ENCODE measurements at places on chromosomes 13 and 19.

GRCh38 chr19:5553892-5554291 is 13.9 kb downstream of the TINCR start:
- DNase-seq: no peak

GRCh38 chr13:46571909-46572595 is 19.1 kb downstream of the LRCH1 start:
- DNase-seq: no peak

DNA sequence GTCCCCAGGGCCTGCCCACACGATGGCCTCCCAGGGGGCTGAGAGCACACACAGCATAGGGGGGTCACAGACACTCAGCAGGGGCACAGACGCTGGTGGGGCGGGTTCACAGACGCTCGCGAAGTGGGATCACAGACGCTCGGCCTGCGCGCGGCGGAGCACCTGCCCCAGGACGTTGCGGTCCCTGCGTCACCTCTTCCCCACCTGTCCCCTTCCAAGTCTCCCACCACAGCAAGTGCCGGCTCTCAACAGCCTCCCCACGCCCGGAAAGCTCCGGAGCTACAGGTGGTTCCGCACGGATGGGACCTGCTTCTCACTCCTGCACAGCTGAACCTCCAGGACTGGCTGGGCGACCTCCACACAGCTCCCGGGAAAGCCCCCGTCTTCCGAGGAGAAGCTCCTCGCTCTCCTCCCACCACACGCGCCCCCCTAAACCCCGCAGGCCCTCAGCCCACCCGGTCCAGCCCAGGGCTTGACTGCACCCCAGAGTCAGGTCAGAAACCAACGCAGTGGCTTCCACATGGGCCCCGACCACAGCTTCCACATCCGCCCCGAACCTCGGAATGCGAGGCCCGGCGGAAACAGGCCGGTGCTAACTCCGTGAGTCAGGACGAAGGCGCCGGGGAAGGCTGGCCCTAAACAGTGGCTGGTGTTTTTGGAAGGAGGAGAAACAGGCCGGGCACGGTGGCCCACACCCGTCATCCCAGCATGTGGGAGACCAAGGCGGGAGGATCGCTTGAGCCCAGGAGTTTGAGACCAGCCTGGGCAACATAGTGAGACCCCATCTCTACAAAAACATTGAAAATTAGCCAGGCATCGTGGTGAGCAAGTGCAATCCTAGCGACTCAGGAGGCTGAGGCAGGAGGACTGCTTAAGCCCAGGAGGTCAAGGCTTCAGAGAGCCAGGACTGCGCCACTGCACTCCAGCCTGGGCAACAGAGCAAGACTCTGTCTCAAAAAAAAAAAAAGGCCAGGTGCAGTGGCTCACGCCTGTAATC is 16.5 kb downstream of the BTBD2 start:
- DNase-seq: no peak

DNA sequence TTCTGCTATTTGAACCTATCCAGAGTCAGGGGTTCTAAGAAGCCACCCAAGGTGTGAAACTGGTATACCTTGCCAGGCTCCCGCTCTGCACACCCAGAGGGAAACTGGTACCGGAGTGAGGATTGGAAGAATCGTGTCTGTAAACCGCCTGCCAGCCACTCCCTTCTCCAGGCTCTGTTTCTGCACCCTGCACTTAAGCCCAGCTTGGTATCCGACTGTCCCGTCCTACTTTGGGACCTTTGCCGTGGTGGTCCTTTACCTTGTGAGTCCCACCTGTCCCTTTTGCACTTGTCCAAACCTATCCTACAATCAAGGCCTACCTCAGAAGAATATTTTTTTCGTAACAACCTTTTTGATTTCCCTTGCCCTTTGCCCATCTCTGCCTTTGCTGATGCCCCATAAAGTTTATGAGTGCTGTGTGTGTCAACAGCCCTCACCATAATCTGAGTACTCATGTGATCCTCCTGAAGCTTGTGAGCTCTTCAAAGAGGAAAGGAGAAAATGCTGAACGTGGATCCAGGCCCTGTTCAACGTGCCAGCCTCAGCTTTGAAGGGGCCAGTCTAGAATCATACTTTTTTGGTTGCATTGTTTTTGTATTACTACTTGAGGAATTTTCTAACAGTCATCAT is 44.7 kb downstream of the GARRE1 start:
- DNase-seq: no peak

- DNase-seq: no peak
These were observed 24.3 kb downstream of the FGF21 start for GRCh38 chr19:48779636-48780035.

DNA sequence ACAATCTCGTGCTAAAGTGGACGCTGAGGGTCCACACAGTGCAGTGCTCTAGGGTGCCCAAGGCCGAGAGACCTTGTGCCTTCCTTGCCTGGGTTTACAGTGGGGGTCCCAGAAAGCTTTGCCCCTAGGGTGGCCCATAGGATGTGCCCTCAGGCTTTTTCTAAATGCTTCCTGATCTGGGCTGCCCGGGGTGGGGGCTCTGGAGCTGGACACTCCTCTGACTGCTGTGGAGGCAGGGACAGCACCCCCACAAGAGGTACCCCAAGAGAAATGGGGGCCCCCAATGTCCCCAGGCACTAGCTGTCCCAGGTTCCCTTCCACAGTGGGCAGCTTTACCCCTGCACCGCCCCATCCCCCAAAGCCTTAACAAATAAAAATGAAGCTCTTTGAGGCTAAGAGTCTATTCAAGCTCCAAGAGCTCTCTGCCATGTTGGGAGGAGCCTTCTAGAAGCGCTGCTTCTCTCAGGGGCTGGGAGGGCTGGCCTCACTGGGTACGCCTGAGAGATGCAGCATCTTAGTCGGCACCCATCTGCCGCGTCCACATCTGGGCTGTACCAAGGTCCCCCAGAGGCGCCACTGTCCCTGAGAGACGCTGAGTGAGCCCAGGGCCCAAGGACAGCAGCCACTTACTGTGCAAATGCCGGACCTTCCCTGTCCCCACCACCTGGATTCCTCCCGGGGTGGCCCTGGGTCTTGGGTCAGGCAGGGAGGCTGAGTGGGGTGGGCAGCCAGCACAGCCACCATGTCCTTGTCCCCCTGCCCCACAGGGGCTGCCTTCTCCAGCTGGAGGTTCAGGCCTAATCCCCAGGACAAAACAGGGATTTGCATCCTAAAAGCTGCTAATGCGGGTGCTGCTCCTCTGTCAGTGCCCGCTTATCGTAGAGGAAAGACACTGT is 27.4 kb downstream of the CEBPA start:
- DNase-seq: no peak

GRCh38 chr19:5479958-5480357 is 24.7 kb downstream of the ZNRF4 start:
- no peak for DNase-seq

DNA sequence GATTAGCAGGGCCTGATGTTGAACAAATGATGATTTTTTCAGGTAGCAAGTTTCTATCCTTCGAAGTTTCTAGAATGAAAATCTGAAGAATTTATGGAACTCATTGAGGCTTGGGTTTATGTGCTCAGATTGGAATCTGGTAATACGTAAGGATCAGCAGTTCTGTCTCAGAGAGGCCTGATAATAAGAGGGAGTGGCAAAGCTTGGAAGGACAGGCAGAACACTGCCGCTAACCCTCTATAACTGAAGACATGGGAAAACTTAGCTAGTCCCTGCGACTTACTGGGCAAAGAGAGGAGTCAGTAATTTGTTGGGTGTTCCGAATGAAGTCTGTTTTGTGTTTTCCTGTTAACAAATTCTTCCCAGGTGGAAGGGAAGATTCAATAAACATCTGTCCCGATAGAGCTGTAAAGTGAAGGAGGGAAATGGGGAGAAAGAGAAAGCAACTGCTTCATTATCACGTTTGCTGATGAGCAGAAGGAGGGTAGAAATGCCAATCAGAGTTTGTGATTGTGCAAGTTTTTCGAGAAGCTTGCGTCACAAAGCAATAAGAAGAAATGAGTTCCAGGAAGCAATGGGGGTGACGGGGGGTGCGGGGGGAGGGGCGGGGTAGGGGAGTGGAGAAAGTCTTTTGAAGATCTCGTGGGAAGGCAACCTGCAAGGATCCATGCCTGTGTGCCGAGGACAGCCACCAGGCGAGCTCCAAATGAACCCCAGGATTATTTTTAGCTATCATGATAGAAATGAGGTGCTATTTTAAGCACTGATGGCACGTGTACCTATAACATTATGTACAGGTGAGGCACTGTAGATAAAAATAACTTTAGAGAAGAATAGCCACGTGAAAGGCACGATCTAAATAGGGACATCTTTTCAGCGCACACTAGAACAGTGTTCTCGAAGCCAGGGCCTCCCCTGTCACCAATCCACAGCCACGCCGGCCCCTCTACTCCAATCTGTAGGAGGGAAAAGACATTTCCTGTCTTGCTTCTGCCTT is 224.1 kb downstream of the FGF9 start:
- no peak for DNase-seq

DNA sequence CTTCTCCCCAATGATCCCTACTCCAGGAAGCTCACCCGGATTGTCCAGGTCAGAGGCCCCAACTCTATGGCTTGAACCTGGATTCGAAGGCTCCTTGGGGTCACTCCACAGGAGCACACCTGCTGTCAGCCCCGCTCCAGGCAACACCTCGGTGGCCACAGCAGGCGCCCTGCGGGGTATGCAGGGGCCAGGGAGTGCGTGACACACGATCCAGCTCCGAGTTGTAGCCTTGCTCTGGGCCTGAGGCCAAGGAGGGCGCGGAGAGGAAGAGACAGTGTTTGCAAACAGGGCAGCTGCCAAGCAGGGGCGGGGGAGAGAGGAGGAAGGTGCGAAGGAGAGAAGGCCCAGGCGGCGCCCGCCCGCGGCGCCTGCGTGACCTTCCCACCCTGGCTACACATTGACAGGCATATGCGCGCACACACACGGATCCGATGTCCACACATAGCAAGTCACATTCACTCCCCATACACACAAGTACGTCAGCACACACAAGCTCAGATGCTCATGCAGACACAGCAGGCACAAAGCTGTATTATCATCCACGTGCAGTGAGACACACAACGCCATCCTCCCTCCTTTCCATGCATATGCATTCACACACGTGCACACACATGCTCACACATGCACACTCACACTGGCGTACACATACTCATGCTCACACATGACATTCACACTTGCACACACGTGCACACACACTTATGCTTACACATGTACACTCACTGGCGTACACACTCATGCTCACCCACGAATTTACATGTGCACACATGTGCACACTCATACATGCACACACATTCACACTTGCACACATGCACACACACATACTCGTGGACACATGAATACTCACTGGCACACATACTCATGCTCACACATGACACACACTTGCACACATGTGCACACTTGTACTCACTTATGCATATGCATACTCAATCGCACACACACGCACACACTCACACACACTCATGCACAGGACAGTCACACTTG is 10.4 kb downstream of the SBK2 start:
- DNase-seq: peak; percentile 87

- DNase-seq: no peak
These were observed 1.1 kb downstream of the CACNG7 start for GRCh38 chr19:53910170-53910518.

DNA sequence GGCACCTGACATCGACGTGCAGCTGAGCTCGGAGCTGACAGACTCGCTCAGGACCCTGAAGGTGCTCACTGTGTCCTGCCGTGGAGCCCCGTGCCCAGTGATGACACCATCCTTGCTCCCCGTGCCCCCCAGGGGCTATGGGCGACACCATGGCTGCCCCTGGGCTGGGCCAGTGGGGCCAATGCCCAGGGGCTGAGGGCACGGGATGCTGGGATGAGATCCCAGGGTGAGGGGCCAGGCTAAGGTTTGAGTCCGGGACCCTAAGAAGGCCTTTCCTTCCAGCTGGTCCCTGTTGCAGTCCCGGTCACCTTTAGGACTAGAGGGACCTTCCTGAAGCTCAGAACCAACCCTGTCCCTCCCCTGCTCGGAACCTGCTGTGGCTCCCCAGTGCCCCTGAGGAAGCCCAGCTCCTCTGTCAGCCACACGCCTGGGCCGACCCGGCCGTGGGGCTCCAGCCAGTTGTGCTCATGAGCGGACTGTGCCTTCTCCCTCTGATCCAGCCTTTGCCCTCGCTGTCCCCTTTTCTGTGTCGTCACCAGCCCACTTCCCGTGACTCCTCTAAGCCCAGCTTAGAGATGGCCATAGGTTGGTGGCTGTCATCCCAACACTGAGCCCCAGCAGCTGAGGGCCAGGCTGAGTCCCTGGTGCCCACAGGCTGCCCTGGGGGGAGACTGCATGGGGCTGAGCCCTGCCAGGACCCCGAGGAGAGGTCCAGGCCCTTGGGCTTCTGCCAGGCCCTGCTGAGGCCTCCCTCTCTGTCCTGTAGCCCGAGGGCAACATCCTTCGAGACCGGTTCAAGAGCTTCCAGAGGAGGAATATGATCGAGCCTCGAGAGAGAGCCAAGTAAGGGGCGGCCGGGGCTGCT is 10.6 kb downstream of the NOP53 start:
- DNase-seq: no peak

GRCh38 chr19:35038623-35039512 is 2.7 kb upstream of the HPN start:
- DNase-seq: no peak

GRCh38 chr13:109758937-109759480 is 27.4 kb downstream of the IRS2 start:
- no peak for DNase-seq

GRCh38 chr13:77390391-77390790 is 63.5 kb upstream of the MYCBP2 start:
- DNase-seq: no peak

GRCh38 chr13:105969761-105970160 is 565.7 kb downstream of the EFNB2 start:
- DNase-seq: no peak

DNA sequence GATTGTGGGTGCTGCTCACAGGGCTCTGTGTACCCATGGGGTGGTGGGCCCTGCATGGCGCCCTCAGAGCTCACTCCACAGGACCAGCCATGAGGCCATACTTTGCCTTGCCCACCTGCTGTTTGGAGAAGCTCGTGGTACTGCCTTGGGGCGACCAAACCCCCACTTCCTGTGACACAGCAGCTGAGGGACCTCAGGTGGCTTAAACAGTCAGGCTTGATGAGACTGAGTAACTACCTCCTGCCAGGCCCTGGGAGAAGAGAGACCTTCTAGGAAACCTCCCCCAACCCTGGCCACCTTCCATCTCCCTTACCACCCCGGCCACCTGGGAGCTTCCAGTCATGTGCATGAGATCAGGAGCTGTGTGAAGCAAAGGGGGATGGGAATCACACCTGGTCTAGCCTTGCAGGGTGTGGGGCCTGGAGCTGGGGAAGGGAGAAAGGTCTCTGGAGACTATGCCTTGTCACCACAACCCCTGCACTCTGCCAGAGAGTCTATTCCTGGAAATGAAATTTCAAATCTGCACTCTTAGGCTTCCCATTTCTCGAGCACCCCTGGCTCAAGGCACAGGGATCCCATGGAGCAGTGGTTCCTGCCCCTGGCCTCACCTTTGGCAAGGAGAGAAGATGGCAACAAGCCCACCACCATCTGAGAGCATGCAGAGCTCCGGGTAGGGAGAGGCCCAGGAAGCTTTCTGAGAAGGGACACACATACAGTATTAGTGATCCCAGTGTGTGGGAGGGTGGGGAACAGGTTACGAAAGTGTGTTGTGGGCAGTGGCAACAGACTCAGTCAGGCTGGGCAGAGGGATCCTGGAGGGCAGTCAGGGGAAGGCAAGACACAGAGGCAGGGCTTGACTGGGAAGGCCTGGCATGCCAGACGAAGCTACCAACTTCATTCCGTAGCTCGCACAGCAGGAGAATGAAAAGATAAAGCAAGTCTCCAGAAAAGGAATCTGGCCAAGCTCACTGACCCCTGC is 125.0 kb downstream of the URI1 start:
- DNase-seq: no peak

Data from testis (tissue), 5 donors.